NCI-H2107 (cell line): ENCODE measurements at places on chromosomes 16 and 17.

GRCh38 chr17:6085812-6086211, 15.6 kb downstream of the WSCD1 start:
- DNase-seq = no peak

- no peak for DNase-seq
These were observed 62.3 kb upstream of the CDH5 start for GRCh38 chr16:66304151-66304550.

DNA sequence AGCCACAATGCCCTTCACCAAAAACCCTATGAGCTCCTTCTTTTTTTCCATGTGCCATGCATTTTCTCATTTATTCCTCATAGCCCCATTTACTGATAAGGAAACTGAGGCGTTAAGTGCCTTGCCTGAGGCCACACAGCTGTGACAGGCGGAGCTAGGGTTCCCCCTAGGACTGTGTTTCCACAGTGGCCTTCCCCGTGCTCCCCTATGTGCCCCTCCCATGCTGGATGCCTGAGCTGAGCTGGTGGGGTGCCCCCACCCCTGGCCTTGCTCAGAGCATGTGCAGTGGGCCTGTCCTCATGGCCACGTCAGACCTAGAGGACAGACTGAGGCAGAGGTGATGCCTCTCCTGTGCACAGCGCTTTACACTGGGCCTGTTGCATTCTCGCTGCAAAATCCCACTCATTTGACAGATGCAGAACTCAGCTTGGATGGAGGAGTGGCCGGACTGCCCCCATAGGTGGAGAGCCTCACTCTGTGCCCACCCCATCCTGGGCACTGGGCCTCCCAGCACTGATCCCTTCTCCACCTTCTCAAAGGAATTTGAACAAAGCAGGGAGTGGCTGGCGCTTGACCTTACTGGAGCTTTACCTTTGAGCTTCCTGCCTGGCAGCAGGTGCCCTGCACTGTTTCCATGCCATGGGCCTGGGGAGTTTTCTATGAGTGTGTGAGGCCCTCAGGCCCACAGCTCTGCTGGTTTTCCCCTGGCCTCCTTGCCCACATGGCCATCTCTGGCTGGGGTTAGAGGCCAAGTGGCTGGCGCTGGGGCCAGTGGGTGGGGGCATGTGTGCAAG, 2.6 kb downstream of the MAP2K3 start:
- DNase-seq = no peak

GRCh38 chr16:86926181-86927094, 348.1 kb downstream of the FOXL1 start:
- DNase-seq = no peak

DNA sequence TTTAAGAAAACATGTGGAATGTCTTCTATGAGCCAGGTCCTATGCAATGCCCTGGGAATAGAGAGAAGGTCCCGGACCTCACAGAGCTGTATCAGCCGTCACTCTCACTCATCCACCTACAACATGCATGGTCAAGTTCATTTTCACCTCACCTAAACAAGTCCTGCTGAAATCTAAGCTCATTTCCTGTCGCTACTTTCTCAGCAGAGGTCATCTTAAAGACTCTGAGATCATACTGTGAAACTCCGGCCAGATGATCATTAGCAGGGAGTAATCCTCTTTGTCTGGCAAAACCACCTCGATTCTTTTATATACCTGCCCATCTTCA, 66.2 kb upstream of the LYRM9 start:
- DNase-seq = no peak

DNA sequence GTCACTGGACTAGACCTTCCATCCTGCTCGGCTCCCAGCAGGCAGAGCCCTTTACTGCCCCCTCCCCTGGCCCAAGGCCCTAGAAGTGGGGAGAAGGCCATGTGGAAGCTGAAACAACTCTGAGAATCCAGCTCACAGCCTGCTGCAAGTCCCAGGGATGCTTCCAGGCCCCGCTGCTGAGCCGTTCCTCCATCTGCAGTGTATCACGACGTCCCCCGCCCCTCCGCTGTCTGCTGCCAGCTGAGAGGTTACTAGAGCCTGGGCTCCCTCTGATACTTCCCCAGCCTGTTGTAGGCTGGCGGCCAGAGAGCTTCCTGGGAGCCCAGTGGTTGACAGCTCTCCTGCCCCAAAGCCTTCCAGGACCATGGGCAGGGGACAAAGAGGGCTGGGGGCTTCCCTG, 118.2 kb downstream of the MGAT5B start:
- no peak for DNase-seq

GRCh38 chr17:45311760-45312476, 4.9 kb downstream of the MAP3K14 start:
- DNase-seq = no peak

DNA sequence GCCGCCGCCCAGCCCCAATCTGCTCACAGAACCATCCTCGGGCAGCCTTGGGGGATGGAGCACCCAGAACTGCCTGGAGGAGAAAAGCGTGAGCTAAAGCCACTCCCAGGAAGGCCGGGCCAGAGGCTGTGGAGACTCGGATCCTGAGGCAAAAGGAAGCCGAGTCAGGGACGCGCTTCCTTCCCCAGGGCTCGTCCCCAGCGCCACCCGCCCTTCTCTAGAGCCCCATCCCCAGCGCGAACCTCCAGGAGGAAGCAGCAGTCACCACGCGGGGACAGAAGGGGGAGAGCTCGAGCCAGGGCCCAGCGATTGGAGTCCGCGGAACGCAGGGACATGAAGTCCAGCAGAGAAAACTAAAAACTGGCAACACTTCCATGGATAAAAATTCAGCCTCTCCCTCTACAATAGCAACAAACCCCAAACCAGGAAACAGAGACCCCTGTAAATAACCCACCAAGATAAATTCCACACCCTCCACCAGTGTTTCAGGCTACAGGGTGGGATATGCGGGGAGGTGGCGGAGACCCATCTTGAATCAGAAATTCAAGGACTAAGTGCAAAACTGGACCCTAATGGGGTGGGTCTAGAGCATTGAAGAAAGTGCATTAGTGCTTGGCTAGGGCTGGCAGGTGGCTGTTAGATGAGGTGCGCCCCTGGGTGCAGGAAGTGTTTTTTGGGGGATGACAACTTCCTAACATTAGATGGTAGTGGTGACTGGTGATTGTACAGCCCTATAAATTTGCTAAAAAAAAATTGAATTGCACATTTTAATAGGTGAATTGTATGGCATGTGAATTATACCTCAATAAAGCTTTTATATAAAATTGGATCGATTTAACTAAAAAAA, 116.1 kb upstream of the METRNL start:
- peak; percentile 28 for DNase-seq

DNA sequence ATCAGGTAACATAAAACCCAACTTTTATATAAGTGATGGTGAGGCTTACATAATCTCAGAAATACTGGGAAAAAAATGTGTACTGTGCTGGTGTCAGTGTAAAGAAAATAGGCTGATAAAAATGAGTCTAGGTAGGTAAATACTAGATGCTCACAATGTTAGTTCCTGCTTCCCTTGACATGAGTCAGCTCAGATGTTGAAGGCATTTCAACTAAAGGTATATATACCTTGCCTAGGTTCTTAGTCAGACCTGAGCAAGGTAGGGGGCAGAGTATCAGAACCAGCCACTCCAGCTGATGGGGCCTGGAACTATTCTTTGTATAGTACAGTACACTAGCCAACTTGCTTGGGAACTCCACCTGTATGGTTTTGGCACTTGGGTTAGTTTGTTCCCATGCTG, 51.0 kb upstream of the CA10 start:
- no peak for DNase-seq

DNA sequence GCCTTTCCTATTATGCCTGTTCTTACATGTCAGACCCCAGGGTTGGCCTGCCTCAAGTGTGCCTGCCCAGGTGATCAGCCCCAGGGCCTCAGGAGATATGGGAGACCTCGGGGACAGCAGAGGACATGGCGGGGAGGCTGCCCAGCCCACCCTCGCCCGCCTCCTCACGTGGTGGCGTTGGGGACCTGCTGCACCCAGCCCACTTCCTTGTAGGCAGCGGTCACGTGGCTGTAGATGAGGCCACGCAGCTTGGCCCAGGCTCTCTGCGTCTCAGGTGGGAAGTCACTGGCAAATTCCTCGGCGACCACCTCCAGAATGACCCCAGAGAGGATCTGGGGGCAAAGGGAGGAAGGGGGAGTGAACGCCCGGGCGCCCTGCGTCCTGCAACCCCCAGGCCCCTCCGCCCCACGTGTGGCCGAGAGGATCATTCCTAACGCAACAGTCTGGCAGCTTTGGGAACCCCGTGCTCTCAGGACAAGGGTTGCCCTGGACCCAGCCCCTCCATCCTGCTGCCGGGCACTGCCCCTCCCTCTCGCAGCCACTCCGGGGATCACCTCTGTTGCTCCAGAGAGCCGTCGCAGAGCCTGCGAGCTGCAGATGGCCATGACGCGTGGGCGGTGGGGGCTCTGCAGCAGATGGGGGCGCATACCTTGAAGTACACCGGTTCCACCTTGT, 6.6 kb downstream of the CYGB start:
- no peak for DNase-seq

DNA sequence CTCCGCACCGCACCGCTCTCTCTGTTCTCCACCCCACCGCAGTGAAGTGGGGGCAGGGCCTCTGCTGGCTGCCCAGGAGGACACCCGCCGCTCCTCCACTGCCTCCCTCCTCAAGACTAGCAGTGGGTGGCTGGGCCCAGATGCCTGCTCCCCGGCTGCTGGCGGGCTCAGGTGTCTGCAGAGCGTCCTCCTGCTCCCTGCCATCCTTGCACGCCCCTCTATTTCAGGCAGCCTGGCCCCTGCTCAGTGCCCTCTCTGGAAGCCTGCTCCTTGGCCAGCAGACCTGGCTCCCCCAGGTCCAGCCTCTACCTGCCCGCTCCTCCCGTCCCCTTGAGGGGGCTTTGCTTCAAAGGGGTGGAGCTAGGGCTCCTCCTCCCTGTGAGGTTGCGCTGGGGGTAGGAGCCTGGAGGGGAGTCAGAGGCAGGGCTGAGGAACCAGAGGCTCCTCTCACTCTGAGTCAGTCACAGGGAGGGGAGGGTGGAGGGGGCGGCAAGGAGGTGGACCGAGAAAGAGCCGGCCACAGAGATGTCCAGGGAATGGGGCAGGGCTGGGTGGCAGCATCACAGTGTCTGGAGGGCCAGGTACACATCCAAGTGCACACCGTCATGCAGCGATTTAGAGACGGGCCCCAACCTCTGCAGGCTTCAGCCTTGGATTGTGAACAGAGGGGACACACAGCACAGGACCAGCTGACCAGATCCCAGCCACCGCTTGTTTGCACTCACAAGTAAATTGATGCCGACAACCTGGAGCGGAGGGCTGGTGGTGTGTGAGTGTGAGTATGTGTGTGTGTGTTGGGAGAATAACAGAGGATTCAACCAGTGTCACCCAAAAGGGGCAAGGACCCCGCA, 9.8 kb upstream of the TMEM92 start:
- no peak for DNase-seq

- peak; percentile 48 for DNase-seq
These were observed 15.6 kb upstream of the ZFPM1 start for GRCh38 chr16:88437367-88437964.

GRCh38 chr16:26071101-26071866, 379.5 kb downstream of the HS3ST4 start:
- DNase-seq = no peak

GRCh38 chr17:1956134-1956533, 69.0 kb downstream of the RTN4RL1 start:
- no peak for DNase-seq

DNA sequence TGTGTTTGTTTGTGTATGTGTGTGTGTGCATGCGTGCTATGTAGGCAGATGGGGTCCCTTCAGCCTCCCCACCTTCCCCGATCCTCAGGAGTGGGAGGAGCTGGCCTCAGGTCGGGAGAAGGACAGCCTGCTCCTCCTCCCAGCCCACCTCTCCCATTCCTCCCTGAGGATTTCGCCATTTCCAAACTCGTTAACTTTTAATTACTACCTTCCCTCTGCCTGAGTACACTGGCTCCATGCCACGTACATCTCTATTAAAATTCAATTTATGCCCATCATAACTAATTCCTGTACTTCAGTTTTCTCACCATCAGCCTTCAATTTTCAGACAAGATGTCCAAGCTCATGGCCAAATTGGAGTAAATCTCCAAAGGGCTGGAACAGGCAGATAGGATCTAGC, 148.6 kb downstream of the SDK2 start:
- no peak for DNase-seq

GRCh38 chr17:77352441-77352840, 211.7 kb downstream of the SEC14L1 start:
- no peak for DNase-seq

DNA sequence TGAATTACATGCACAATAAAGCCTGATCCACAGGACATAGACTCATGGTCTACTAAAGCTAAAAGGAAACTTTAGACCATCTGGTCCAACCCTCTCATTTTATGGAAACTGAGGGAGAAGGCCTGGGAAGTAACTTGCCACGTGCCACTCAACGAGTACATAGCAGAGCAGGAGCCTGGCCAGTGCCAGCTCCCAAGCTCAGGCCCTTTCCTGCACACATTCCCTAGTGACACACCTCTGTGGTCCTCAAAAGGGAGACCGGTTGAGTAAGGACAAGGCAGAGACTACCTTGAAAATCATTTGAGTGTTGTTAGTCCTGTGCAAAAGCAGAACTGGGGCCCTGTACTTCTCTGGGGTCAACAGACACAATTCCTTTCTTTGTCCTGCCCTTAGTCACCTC, 2.8 kb downstream of the CCL4L2 start:
- no peak for DNase-seq

GRCh38 chr16:66364117-66364958, 2.2 kb upstream of the CDH5 start:
- no peak for DNase-seq

GRCh38 chr17:83175119-83175821, 95.9 kb downstream of the METRNL start:
- no peak for DNase-seq

DNA sequence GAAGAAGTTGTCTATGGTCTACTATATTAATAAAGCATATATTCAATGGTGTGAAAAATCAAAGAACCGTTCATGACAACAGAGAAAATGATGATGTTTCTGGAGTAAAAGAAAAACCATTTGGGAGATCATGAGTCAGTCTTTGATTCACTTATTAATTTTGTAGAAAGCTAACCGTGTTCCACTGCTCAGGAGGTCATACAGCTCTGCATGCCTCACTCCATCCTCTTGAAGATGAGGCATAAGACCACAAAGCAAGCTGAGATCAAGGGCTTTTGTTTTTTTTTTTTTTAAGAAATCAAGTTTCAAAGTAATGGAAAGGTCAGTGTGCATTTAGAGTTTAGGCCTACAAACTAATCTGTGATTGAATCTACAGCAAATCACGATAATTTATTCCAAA, 206.4 kb downstream of the CEP112 start:
- no peak for DNase-seq

DNA sequence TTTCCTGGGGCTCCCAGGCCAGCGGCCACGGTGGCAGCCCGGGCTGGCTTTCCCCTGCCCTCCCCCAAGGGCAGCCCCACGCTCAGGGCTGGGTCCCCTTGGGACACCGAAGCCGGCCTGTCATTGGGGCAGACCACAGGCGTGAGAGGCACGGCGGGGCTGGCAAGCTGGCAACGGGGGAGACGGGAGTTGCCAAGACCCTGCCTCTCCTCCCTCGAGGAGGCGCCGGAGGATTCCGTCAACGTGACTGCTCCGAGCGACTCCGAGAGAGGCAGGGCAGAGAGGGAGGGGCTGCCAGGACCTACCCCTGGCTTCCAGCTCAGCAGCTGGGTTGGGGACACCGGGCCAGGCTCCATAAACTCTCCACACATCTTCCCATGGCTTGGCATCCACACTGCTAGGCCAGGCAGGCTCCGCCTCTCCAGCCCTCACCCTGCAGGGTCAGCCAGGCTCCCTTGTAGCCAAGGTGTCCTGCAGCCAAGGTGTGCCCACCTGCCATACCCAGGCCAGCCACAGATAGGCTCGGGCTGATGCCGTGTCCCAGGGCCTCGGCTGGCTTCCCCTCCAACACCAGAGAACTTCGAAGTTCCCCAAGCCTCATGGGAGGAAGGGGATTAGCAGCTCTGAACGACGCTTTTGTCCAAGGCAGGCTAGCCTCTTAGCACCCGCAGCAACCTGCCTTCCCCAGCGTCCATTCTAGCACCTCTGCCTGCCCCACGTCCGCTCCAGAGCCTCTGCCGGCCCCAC, 25.5 kb downstream of the TIMM22 start:
- DNase-seq = no peak
